ENCODE measurements at places on chromosomes 1 and 21.

DNA sequence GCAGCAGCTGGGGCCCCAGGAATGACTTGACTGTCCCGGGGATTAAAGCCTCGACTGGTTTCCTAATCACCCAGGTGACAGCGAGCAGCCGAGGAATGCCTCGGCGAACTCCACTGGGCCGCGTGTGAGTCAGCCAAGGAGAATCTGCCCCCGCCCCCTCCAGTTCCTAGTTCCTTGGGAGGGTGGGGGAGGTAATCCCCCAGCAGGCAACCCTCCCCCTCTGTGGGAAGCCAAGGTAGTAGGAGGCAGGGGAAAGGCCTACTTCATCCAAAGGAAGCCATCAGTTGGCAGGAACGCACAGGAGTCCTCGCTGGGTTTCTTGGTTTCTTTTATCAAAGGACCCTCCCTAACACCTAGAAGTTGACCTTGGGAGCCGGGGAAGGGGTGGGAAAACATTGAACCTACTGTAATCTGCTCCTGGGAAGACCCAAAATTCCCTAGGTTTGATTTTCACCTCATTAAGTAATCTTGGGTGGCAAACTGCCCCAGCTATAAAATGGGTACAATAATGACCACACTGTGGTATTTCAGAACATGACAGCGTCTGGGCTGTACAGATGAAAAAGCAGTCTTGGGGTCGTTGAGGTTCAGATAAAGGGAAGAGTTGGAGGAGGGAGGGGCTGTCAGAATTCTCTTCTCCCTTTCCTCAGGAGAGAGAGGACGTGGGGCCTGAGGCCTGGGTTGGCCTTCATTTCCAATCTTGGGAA, 1.4 kb downstream of the TENT5B start:
- DNase-seq: no peak

DNA sequence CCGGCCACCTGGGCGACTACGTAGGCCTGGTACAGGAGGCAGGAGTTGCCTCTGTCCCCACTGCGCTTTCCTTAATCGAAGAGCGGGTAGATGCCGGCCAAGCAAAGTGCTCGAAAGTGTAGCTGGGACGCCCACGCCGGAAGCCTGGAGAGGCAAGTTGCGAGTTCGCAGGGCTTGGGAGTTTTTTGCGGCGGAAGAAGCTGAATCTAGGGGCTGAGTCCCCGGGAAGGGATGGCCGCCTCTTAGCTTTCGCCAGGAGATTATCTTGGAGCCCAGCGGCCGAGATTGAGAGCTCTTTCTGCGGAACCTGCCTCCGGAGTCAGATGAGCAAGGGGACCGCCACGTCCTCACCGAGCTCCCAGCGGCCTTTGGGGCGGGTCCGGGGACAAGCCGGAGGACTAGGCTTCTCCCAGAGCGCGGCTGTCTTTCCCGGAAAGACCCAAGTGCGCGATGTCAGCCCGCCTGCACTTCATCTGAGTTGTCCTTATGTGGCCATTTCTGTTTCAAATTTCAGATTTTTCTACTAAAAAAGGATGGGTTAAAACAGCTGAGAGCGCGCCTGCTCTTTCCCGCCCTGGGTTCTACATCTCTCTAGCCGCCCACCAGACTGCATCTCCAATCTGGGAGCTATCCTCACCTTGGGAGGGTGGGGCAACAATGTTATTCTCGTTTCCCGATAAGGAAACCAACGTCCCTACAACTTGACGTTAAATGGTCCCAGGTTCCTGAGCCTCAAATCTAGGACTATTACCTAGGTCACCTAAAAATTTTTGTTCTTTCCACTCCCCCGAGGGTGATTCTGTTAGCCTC, 12.4 kb upstream of the TBX15 start:
- DNase-seq: no peak

- no peak for DNase-seq
Measured at GRCh38 chr1:203041351-203041932, 15.2 kb downstream of the PPFIA4 start.

GRCh38 chr1:216983823-216984222, 260.6 kb upstream of the ESRRG start:
- DNase-seq: no peak

DNA sequence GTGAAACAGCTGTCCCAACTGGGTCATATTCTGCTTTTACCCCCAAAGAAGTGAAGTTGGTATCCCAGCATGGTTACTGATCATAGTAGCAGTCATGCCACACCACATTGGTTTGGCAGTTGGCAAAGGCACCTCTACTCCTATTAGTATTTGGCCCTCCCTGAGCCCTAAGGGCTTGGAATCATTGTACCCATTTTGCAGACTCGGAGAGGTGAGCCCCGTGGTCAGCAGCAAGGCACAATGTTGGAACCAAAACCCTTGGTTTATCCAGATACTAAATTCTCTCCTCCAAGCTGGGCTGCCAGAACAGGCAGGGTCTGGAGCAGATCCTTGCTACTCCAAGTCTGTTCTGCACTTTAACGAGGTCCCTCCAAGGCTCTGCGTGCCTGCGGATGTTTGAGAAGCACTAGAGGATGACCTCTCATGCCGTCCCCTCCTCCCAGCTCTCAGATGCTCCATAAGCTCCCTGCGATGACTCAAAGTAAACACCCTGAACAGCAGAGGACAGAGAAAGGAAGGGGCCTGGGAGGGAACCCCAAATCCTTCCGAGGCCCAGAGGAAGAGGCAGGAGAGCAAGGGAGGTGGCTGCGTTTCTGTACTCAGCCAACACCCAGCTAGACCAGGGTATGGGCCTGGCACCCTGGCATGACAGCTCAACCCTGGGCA, 89.3 kb downstream of the PAX7 start:
- DNase-seq: no peak

- peak; percentile 13 for DNase-seq
Measured at GRCh38 chr1:40096977-40097782, at the start of gene PPT1. PPT1 (minus strand) TSS chr1:40097252; CDS start chr1:40097238, 14 bp downstream.

DNA sequence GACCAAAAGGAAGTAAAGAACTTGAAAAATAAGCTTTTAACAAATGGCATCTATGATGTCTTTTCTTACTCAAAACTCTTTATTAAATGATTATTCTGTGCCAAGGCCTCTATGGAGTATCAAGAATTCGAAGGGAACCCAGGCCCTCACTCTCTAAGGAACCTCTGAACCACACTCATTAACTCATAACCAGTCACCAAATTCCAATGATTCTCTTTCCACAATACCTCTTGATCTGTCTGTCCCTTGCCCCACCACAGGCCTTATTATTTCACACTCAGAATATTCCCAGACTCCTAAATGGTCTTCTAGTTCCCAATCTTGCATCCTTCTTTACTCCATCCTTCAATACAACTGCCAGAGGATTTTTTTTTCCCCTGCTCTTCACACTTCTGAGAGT, 37.0 kb downstream of the PCSK9 start:
- DNase-seq: no peak

- DNase-seq: no peak
Measured at GRCh38 chr21:45042664-45043161, 31.7 kb upstream of the ADARB1 start.

- DNase-seq: no peak
Measured at GRCh38 chr1:22930240-22930912, 42.3 kb downstream of the LACTBL1 start.

- DNase-seq: no peak
Measured at GRCh38 chr1:52404975-52405338, 555 bp downstream of the PRPF38A start.

- DNase-seq: no peak
Measured at GRCh38 chr1:194477908-194478307, 1291.5 kb upstream of the B3GALT2 start.

- no peak for DNase-seq
Measured at GRCh38 chr1:156814571-156815260, 1.9 kb downstream of the SH2D2A start.

- no peak for DNase-seq
Measured at GRCh38 chr1:226804907-226805759, 65.3 kb upstream of the PSEN2 start.

DNA sequence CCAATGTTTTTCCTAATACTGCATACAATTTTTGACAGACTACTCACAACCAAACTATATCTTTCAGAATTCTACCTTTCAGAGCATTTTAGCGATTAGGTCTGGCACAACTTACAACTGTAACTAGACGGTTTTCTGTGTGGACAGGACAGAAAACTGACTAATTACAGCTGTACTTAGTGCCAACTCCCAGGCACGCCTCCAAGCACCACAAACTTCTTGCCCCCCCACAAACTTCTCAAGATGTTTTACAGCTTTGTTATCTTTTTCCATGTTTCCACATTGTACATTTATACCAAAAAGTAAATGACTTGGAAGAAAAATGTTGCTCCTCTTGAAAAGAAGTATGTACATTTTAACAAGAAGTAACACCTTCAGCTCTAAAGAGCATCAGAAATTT, 13.8 kb downstream of the LYST start:
- no peak for DNase-seq

GRCh38 chr1:214141486-214141885, 139.5 kb upstream of the SMYD2 start:
- no peak for DNase-seq

- DNase-seq: no peak
Measured at GRCh38 chr1:214850432-214851050, 232.0 kb upstream of the KCNK2 start.

DNA sequence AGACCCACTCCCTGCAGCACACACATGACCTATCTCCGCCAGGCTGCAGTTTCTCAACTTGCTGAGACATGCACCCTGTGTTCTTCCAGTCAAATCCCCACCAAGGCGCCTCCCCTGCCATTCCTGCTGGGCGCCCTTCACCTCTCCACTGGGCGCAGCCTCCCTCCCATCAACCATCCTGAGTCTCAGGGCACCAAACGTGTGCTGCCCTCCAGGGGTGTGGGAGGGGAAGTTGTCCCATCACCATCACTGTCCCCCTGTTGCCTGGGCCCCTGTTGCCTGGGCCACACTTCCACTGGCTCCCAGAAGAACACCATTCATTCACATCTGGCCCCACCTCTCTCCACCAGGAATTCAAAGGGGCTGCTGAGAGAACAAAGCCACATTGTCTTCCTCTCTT, 44.9 kb upstream of the EFHD2 start:
- DNase-seq: no peak

GRCh38 chr1:85172684-85173337, 28.0 kb downstream of the SYDE2 start:
- DNase-seq: no peak

- DNase-seq: no peak
Measured at GRCh38 chr1:94936861-94937620, 10.1 kb upstream of the CNN3 start.

DNA sequence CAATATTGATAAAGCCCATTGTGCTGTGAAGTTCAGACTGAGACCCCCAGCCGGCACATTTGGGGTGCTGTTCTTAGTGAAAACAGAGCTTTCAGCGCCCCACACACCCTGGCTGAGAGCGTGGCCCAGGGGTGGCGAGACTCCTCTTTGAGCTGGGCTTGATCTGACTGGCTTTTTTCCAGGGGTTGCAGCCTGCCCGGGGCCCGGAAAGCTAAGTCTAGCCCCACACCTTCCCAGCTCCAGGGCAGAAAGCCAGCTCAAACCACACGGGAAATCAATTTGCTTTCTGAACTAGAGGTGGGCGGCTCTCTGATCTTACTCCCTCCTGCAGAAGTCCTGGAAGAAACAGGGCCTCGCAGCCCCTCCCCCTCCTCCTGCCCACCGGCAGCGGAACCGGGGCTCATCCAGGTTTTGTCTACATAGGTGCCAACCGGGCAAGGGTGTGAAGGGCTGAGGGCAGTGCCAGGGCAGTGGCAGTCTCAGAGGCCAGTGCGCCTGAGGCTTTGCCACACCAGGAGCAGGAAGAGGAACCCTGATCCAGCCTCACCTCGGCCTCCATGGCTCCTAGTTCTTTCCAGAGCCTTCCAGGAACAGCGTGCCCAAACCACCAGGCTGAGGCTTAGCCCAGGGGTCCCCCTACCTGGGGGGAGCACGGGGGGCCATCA, 155.3 kb downstream of the NPHP4 start:
- no peak for DNase-seq

DNA sequence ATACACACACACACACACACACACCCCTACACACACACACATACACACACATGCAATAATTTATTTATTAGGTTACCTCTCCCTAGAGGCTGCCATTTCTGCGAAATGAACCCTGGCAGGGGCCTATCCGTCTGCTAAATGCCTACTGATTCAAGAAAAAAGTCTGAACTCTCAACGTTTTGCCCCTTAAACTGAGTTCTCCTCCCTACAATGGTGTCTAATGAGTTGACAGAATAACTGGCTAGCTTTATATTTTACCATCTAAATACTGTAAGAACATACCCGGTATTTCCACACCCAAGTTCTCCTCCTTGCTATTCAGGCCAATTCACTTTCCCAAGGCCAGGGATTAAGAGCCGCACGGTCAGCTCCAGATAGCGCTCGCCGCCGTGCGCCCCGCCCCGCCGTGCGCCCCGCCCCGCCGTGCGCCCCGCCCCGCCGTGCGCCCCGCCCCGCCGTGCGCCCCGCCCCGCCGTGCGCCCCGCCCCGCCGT, 339 bp upstream of the RNPC3 start:
- DNase-seq: no peak

All from NCI-H524 treated with DMSO at 0.1 percent for 48 hours (cell line).